T-cell (primary cell): ENCODE measurements at places on chromosomes 7 and 10.
A peak's percentile ranks its signal among the peaks of the same experiment; 100 is the strongest.

- no peak for DNase-seq
Measured at GRCh38 chr10:33638374-33638773, 303.9 kb upstream of the NRP1 start.

- DNase-seq = no peak
Measured at GRCh38 chr10:125212150-125212809, 51.9 kb upstream of the CTBP2 start.

GRCh38 chr7:157661611-157661975 is 324.8 kb downstream of the DNAJB6 start:
- DNase-seq = no peak

DNA sequence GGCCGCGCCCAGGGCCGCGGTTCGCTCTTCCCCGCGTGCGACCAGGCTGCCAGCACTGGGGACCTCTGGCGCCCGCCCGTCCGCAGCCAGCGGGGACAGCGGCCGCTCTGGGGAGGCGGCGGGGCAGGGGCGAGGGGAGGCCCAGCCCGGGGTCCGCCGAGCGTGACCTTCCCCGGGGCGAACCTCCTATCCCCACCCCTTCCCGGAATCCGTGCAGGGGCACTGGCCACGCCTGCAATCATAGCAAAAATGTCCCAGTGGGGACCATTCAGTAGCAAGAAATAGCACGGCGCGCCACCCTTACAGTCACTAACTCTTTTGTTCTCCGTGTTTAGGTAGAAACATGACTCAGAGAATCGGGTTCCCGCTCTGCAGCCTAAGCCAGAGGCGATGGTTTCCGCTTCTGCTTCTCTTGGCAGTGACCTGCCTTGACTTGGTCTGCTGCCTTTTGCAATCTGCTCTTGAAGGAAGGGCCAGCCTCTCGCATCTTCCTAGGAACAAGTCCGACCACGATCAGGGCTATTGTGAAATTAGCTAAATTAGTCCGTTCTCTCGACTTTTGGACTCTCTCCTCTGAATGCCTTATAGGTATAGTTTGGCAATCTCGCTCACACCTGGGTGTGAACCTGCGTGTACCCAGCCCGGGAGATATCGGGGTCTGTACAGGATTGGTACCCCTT is 79.3 kb upstream of the ACBD5 start:
- no peak for DNase-seq

DNA sequence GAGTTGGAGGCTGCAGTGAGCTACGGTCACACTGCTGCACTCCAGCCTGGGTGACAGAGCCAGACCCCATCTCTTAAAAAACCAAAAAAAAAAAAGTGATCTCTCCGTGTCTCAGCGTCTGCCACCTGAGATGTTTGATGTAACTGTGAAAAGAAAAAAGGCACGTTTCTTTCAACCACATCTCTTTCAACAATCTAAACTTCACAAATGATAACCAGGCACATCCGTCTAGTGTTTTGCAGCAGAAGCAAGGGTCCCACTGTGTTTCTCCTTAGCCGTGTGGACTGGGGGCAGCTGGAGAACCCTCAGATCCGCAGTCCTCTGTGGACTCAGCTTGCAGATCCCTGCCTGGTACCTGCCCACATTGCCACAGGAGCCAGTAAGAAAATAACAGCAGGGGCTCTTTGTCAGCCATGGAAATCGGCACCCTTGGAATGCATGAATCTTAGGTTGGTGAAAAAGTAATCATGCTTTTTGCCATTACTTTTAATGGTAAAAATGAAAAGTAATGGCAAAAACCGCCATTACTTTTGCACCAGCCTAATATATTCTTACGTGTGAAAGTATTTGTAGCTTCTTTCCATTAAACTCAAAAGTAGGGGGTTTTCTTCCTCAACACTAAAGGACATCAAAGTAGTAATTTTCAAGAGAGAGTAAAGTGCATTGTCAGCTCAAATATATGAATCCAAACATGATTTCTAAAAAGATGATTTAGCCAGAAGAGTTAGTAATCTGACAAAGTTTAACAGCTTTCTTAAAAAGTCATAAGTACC is 276.5 kb downstream of the CCDC3 start:
- no peak for DNase-seq

- DNase-seq = no peak
Measured at GRCh38 chr7:74002474-74003017, 25.4 kb upstream of the ELN start.

- DNase-seq = no peak
Measured at GRCh38 chr10:1289591-1289990, 233.4 kb downstream of the WDR37 start.

- DNase-seq = no peak
Measured at GRCh38 chr7:14303536-14303935, 314.1 kb upstream of the ETV1 start.

DNA sequence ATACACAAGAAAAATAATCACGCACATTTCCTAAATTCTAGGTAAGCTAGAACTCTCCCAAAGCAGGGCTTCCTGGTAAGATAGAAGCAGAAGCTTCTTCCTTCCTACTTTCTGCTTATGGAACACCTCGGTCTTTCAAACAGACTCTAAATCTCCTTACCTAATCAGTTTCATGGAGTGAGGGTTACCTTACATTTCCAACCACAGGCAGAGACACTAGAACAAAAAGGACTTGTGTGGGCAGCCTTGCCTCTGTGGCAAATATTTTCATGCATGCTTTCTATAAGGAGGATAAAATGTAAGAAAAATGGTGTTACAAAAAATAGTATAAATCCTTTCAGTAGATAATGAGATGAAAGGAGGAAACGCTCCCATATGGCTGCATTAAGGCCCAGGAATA is 386.3 kb upstream of the SMIM30 start:
- DNase-seq = no peak

DNA sequence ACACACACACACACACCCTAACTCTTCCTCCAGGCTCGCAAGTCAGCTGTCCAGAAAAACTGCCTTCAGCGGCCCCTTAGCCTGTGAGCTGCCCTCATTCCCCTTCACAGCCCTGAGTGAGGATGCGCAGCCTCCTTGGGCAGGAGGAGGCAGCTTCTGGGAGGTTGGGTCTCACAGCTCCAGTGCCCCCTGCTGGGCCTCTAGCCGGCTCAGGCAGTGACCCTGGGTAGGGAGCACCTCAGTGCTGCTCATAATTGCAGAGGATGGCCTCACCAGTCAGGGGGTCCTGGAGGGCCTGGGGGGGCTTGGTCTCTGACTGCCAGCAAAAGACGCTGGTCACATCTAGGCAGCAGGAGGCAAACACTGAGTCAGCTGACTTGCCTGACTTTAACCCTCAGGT is 43.7 kb downstream of the ZNF273 start:
- no peak for DNase-seq

GRCh38 chr7:129824291-129825208 is 128.2 kb downstream of the UBE2H start:
- peak; percentile 5 for DNase-seq

- DNase-seq = no peak
Measured at GRCh38 chr7:150736864-150737263, 354 bp upstream of the GIMAP5 start.

- DNase-seq = no peak
Measured at GRCh38 chr10:72831696-72832409, 61.7 kb upstream of the OIT3 start.

GRCh38 chr7:126780993-126781392 is 471.7 kb downstream of the GRM8 start:
- DNase-seq = no peak

GRCh38 chr10:26468700-26469099 is 30.6 kb downstream of the APBB1IP start:
- peak; percentile 67 for DNase-seq

- no peak for DNase-seq
Measured at GRCh38 chr10:28995497-28995896, 293.4 kb upstream of the LYZL1 start.

- DNase-seq = no peak
Measured at GRCh38 chr7:123747620-123748141, 1.1 kb downstream of the WASL start.

- DNase-seq = no peak
Measured at GRCh38 chr10:104040862-104041789, 44.6 kb downstream of the COL17A1 start.

DNA sequence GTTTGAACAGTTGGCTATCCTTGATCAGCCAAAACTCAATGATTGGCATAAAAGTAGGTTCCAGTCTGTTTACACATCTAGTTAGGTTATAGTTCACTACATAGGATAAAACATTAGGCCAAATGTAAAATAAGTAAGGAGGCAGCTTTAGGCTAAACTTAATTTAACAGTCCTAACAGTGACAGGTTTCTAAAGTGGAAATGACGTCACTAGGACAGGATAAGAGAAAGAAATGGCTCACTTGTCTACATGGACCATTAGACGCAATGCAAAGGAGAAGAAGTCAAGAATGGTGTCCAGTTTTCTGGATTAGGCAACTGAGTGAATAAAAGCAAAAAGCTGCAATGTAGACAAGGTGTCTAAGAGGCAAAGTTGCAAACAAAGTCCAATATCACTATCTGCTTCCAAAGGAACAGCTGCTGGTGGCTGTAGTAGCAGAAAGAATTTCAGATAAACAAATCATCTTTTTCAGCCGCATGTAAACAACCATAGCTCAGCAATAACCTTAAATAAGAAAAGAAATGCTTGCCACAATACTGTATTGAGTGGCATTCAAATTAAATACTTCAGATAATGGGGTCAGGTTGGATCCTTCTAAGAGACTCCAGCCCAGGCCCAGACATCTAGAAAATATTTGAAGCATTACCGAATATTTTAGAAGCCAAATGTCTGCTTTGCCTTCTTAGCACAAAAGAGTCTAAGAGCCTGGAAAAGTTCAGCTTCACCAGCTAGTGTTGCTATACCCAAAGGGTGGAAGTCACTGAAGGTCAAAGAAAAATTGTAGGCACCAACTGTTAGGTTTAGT is 154.2 kb downstream of the NEBL start:
- no peak for DNase-seq

- DNase-seq = no peak
Measured at GRCh38 chr7:137282043-137282442, 61.5 kb downstream of the PTN start.

DNA sequence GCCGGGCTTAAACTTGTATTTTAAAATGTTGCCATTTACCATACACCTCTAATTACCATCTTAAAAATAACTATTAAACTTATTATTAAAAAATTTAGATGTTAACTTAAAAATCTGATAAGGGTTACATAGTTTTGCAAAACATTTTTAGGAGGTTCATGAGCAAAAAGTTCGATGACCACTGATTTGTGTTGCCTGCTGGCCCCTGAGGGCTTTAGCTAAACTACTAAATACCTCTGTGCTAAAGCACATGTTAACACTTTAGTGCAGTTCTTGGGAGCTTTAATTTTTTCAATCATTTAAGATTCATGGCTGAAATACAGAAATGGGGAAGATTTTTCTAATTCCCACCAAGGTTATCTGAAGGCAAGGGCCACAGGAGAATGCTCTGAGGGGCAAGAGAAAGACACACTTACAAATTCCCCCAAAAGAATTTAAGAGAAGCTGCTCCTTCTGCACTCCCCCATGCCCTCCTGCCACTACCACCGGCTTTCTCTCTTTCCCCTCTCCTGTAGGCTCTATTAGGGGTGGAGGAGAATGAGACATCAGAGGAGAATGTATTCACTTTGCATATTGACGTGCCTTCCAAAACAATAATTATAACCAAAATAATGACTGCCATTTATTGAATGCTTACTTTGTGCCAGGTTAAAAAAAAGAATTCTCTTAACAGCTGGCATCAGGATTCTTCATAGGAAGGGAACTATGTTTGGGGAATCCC is 106.2 kb downstream of the RTKN2 start:
- DNase-seq = no peak

GRCh38 chr7:26686448-26686981 is 177.9 kb downstream of the SKAP2 start:
- no peak for DNase-seq

DNA sequence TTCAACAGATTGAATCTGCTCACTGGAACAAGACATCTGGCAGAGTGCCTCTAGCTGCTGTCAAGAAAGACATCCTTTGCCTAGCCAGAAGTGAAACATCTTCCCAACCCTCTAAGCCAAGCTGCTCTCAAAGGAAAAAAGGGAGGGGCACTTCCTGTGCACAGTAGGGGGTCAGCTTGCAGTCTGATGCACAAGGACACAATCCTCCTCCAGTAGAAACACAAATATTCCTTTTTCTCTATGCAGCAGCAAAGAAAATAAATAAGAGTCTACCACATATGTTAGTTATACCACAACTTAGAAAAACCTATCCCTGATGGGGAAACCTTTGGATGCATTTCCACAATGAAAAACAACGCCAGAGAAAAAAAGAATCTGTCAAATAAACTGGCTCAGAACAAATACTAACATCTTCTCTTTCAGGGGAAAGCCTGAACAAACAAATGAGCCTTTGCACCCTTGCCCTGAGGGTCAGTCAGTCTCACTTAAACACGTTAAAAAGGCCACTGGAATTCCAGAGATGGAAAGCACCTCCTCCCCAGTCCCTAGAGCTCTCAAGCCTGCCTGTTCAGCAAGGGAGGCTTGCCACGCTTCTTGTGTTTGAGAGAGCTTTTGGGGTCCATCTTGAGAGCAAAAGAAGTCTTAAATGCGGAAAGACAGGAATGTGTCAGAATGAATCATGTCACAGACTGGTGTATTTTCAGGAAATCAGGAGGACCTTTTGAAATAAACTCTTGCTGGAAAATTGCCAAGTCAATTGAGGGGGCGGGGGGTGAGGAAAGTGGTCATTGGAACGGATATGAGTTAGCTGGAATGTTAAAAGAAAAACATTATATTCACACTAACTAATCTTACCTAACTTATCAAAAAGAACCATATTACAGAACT is 7.5 kb downstream of the LAMB1 start:
- no peak for DNase-seq

DNA sequence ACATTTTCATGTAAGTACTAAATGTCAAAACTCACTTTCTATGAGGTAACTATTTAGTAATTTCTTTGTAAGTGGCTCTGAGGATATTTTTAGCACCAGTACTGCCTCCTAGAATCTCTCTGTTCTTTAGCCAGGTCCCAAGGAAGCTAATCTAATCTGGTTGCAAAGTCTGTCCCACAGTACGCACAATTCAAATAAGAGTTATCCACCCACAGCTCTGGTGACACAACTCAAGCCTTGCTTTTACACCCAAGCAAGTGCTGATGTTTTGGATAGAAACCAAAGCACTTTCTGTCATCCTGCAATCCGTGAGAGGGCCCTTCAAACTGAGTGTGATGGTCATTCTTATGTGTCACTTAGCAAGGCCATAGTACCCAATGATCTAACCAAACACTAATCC is 14.5 kb downstream of the GIMAP5 start:
- no peak for DNase-seq

- DNase-seq = no peak
Measured at GRCh38 chr10:98302741-98303365, 34.9 kb upstream of the LOXL4 start.

DNA sequence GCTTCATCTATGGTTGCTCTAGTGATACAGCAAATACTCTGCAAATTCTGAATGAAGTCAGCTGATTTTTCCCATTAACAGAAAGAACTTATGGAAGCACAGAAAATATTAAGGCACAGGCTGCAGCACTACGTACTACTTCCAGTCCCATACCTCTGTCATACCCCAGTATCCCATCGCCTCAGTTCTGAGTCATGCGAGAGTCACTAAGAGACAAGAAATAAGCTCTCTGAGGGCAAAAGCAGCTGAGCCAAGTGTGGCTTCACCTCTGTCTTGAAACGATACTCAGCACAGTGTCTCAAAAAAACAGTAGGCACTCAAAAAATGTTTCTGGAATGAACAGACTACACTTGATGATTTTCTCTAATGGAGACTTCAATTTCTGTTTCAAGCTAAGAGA is 48.2 kb downstream of the EZH2 start:
- no peak for DNase-seq
